Activated CD4-positive, alpha-beta memory T cell treated with anti-CD3 and anti-CD28 coated beads for 36 hours (primary cell): ENCODE measurements at places on chromosomes 13 and 19. TPM values are rescaled to one million over a fixed set of nuclear protein-coding genes. Genes with fewer than 3 reads are reported as not detected.

The NAPSA gene
- 88.8 TPM for total RNA-seq

The EFNB2 gene
- not detected for total RNA-seq

- no peaks in the 10 kb centered on the region for H3K4me1 ChIP-seq
- no peak overlapping the region for H3K4me3 ChIP-seq
- H3K27me3 ChIP-seq = no peaks in the 10 kb centered on the region
- H3K36me3 ChIP-seq = peaks cover 41% of the 10 kb centered on the region
- DNase-seq = no peak
Observed at GRCh38 chr19:43541920-43542650, 9.1 kb downstream of the ZNF575 start.

- no peaks in the 10 kb centered on the region for H3K27me3 ChIP-seq
- no peaks in the 10 kb centered on the region for H3K36me3 ChIP-seq
- no peak overlapping the region for H3K27ac ChIP-seq
- no peaks in the 10 kb centered on the region for H3K4me1 ChIP-seq
Observed at GRCh38 chr13:99806671-99807070, 164.9 kb downstream of the ZIC5 start.

GRCh38 chr13:49791711-49792549, 552 bp downstream of the KPNA3 start:
- H3K27ac ChIP-seq = peak overlapping the region; percentile 93
- H3K4me3 ChIP-seq = peak overlapping the region; percentile 91
- DNase-seq = peak; percentile 61
- peaks cover 5% of the 10 kb centered on the region for H3K36me3 ChIP-seq

DNA sequence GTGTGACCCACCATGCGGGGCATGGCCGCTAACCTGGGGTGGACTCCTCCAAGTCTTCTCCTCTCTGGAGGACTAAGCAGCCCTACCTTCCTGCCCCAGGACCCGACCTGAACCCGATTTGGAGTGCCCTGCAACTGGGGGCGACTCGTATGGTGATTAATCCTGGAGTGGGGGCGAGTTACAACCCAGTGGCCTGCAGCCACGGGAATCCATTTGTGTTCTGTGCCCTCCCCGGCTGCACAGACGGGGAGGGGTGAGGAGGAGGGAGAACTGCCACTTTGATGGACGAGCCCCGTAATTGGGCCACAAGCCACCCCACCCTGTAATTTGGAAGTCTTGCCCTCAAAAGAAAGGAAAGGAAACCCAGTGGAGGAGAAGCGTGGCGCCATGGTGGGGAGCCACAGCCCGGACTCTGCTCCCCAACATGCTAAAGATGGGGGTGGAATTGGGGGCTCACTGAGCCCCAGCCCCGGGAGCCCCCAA, 18.0 kb downstream of the PRR36 start:
- H3K27ac ChIP-seq = no peak overlapping the region
- H3K36me3 ChIP-seq = no peaks in the 10 kb centered on the region
- H3K4me3 ChIP-seq = no peak overlapping the region
- peaks cover 3% of the 10 kb centered on the region for H3K27me3 ChIP-seq
- DNase-seq = no peak

DNA sequence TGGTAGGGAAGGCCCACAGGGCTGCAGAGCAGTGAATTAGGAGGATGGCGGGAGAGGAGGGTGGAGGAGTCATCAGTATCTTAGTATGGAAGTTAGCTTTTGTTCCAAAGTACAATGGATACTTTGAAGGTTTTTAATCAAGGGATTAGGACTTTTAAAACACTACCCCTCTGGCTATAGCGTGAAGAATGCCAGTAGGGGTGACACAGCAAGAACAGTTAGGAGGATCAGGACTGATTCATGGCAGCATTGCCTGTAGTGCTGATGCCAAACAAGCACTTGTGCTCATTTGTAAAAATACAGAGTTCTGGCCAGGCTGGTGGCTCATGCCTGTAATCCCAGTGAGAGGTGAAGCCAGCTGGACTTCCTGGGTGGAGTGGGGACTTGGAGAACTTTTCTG, 46.2 kb downstream of the SKA3 start:
- H3K36me3 ChIP-seq = no peaks in the 10 kb centered on the region
- no peak for DNase-seq
- H3K27me3 ChIP-seq = peaks cover 4% of the 10 kb centered on the region
- no peaks in the 10 kb centered on the region for H3K4me1 ChIP-seq
- H3K27ac ChIP-seq = no peak overlapping the region

The NUP58 gene
- 99.4 TPM for total RNA-seq

GRCh38 chr13:51726446-51727193, 77.3 kb downstream of the DHRS12 start:
- H3K36me3 ChIP-seq = peaks cover 13% of the 10 kb centered on the region
- no peak overlapping the region for H3K27ac ChIP-seq

The TNFSF11 gene
- total RNA-seq = 4.5 TPM

DNA sequence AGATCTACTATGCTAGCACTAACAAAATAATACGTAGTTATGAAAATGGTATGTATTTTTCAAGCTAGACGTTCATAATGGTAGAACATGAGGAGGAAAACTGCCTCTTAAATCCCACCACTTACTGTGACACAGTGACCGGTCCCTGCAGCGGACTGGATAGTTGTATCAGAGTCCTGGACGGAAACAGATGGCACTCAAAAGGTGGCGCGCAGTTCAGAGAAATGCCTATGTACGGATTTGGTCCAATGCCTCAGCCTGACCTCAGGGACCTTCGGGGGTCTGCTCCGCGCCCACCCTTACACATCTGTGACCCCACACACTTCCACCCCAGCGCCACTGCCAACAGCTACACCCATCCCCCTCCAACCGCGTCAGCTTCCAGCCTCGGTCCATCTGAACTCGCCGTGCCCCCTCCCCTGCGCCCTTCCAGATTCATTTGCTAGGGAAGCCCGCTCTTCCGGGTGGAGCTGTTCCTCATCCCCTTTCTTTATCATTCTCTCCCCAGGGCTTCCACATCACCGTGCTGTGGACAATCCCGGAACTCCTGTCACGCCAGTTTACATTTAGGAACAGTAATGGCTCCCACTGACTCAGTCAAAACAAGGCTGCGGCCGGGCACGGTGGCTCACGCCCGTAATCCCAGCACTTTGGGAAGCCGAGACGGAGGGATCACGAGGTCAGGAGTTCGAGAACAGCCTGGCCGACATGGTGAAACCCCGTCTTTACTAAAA, 792 bp upstream of the LENG8 start:
- H3K27me3 ChIP-seq = peaks cover 2% of the 10 kb centered on the region
- peak overlapping the region; percentile 99 for H3K27ac ChIP-seq
- peak overlapping the region; percentile 99 for H3K4me3 ChIP-seq
- peak; percentile 64 for DNase-seq
- peaks cover 42% of the 10 kb centered on the region for H3K4me1 ChIP-seq

- peaks cover 32% of the 10 kb centered on the region for H3K4me1 ChIP-seq
- no peaks in the 10 kb centered on the region for H3K27me3 ChIP-seq
- H3K27ac ChIP-seq = peak overlapping the region; percentile 72
Observed at GRCh38 chr19:49808711-49809159, 4.4 kb downstream of the FUZ start.

The GFY gene
- total RNA-seq = not detected

DNA sequence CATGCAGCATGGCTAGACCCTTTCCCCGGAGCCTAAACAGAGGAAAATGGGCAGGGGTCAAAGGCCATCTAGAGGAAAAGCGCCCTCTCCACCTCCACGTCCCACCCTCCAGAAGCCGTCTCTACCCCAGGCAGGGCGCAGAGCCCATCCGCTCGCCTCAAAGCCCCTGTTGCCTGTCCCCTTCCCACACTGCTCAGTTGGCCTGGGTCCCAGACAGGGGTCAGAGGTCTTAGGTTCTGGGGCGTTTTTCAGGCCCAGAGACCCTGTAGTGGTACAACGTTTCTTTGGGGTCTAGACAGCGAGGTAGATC, 285 bp downstream of the TMEM143 start:
- no peaks in the 10 kb centered on the region for H3K27me3 ChIP-seq
- no peak for DNase-seq
- H3K36me3 ChIP-seq = peaks cover 4% of the 10 kb centered on the region
- H3K4me1 ChIP-seq = peaks cover 14% of the 10 kb centered on the region
- peak overlapping the region; percentile 94 for H3K27ac ChIP-seq
- H3K4me3 ChIP-seq = peak overlapping the region; percentile 88

DNA sequence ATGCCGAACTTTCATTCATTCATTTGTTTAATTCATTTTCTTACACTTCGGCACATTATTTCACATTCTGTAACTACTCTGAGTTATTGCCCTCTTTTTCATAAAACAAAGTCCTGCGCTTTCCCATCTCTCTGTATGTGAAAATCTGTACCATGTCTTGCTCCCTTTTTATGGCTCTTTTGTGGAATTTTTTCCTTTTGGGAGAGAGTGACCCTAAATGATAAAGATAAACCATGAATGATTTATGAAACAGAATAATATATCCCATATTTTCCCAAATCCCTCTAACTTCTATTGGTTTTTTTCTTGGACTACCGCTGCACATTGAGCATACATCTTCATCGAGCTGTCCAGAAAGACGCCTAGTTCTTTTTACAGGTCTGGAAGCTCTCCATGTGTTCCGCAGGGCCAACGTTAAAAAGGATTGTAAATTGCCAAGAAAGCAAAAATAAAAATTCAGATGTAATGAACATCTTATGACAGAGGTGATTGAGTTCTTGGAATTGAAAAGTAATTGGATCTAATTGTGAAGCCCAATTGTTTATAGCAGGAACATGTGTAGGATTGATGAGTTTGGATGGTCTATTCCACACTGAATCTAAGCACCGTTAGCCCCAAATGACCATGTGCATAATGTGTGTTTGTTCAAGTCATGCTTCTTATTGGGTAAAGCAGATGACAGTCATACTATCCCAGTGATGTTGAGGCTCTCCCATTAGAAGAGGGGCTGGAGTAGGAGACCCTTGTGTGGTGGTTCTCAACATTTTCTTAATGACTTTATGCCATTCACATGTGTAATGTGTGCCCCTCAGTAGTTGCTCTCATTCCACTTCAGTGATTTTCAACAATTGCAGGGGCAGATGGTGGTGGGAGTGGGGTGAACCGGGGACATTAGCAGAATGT, 378.9 kb downstream of the DLEU7 start:
- no peak for DNase-seq
- H3K4me1 ChIP-seq = no peaks in the 10 kb centered on the region
- H3K27me3 ChIP-seq = no peaks in the 10 kb centered on the region

DNA sequence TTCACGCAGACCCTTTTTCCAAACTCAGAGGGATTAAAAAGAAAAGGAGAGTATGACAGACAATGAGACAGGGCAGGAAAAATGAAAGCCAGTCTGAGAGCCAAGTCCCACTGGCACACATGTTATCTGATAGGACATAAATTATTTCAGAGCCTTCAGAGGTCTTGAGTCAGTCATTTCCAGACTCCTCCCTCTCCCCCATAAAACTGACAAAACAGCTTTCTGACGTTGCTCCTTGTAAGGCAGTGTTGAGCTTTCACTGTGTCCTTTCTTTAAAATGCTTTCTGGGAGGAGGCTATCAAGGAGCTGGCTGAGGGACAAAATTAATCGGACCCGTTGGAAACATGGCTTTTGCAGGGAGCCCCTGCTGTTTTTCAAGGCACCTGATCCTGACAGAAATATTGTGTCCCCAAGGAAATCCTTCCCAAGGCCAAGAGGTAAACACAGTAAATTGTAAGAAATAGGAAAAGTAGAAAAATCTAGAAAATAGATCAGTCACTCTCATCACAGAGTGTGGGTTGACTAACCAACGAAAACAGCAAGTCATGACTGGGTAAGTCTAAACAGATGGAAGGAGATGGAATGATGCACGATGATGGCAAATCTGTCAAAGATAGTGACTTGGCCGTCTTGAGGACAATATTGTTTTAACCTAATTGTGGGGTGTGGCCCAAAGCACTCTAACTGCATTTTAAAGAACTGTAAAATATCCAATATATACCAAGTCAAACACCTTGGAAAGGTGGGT, 89.7 kb downstream of the DCT start:
- H3K4me1 ChIP-seq = no peaks in the 10 kb centered on the region
- H3K36me3 ChIP-seq = no peaks in the 10 kb centered on the region
- H3K4me3 ChIP-seq = no peak overlapping the region
- no peak for DNase-seq

The CYP4F2 gene
- total RNA-seq = not detected

The FFAR2 gene
- not detected for total RNA-seq

DNA sequence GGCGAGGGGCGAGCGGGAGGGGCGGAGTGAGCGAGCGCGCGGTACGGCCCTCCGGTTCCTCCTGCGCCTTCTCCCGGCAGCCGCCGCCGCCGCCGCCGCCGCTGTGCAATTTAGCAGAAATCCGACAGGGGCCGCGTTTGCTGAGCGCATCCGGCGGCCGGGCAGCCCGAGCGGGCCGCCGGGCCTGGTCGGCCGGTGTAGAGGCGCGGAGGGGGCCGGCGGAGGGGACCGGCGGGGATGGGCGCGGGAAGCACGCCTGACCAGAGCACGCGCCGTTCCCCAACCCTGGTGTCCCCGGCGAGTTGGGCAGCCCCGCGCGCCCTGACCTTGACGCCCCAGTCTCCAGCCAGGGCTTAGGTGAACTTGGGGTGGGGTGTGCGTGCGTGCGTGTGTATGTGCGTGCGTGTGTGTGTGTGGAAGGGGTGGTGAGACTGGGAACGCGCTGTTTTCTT, 144.5 kb upstream of the ZNF536 start:
- no peak overlapping the region for H3K27ac ChIP-seq
- DNase-seq = peak; percentile 73
- H3K4me1 ChIP-seq = peaks cover 20% of the 10 kb centered on the region
- H3K4me3 ChIP-seq = peak overlapping the region; percentile 73

DNA sequence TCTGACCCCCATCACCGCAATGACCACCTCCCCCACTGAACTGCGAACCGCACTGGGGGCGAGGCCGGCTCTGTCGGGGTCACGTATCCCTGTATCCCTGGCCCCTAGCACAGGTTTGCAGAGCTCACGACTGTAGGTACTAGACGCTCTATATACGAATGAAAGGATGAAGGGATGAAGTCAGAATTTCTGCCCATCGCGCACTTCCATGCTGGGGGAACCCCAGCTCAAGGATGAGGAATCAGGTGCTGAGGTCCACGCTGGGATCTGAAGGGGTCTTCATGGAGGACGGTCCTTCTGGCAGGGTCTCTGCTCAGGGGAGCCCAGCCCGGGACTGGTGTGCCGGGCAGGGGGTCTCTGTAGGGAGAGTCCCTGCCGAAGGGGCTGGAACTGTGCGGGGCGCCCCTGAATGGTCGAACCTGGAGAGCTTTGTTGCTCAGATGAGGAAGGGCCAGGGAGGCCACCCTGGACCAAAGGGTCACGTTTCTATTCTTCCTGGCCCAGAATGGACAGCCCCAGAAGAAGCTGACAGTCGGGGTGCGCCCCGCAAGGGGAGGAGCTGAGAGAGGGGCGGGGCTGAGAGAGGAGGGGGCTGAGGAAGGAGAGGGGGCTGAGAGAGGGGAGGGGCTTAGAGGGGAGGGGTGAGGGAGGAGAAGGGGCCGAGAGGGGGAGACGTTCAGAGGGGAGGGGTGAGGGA, 37.9 kb upstream of the SEMA6B start:
- H3K27ac ChIP-seq = no peak overlapping the region
- H3K4me3 ChIP-seq = no peak overlapping the region
- peaks cover 11% of the 10 kb centered on the region for H3K4me1 ChIP-seq

The HS6ST3 gene
- total RNA-seq = not detected
